ENCODE measurements at places on chromosomes 2 and 18.
A peak's percentile ranks its signal among the peaks of the same experiment; 100 is the strongest.

- DNase-seq = no peak
These were observed 1620.9 kb upstream of the NXPH2 start for GRCh38 chr2:140401056-140401455.

DNA sequence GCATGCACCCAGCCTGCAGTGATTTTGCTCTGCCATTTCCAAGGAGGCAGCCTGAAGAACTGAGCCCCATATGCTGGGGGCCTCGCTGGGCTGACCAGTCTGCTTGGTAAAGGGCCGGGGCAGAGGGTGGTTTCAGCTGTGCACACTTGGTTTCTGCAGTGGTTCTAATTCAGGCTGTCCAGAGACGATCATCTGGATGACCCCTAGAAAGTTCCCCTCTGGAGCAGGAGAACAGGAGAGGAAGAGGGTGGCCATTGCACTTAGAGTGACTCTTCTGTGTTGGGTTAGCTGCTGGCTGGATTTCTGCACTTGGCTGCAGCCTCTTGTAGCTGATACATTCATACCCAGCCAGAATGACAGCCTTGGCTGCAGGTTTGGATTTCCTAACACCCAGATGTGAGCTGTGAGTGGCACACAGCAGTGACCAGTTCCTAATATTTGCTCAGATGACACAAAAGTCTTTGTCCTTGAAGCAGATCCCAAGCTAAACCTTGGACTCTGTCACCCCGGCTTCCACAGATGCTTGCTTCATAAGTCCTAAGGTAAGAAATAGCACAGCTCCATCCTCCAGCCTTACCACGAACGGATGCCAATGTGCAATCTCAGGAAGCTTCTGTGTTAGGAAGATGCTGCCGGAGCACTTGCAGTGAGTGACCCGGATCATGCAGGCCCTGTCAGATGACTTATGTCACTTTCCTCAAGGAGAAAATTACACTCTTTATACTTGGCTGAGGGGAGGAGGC lies 105.6 kb downstream of the HNRNPLL start:
- DNase-seq = no peak

DNA sequence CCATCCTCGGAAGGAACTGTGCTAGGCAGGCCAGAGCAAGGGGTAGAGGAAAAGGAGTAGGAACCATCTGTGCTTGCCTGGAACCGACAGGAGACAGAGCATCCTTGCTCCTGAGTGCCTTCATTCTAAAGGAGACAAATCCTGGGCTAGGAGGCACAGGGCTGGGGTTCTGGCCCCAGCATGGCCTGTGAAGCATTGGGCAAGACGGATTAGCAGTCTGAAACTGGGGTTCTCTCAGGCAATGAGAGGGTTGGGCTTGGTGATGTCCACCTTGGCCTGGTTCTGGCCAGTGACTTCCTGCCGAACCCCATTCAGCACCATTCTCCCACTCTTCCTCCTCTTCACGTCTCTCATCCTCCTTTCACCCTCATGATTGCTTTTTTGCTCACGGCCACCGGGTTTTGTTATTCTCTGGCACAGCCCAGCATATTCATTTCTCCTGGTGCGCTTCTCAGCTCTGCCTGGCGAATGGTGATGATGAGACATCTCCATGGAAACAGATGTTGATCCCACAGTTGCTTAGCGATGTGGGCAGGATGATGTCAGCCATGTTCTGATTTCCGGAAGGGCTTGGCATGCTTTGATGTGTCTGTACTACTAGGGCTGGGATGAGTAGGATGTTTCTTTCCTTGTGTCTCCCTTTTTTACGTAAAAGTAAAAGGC lies 127.7 kb downstream of the CAPN13 start:
- peak; percentile 86 for DNase-seq

- no peak for DNase-seq
These were observed 90.9 kb upstream of the SETBP1 start for GRCh38 chr18:44589693-44590355.

GRCh38 chr2:229180658-229181057 lies 90.4 kb downstream of the PID1 start:
- DNase-seq = no peak
